ENCODE measurements at places on chromosomes 6 and 20.

- DNase-seq: peak; percentile 33
Observed at GRCh38 chr6:6221787-6222535, 98.5 kb downstream of the F13A1 start.

- no peak for DNase-seq
Observed at GRCh38 chr20:46954490-46955038, 59.9 kb downstream of the EYA2 start.

GRCh38 chr6:136186363-136186762 lies 63.7 kb downstream of the MTFR2 start:
- DNase-seq: no peak

DNA sequence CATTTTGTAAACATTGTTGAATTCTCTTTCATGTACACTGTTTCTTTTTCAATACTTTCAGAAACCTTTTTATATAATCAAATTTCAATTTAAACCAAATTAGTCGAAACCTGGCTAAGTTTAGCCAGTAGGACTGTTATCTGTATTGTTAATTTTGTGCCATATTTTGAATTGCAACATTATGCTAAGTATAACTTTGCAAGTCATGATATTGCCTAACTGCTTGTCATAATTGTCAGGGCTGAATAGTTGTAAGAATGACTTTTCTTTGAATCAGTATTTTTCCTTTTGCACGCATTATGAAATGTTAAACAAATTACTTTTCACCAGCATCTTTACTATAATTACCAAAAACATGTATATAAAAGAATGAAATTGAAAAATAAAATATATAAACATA lies 82.7 kb downstream of the SAMD3 start:
- DNase-seq: no peak

GRCh38 chr6:45073771-45074170 lies 254.4 kb upstream of the RUNX2 start:
- DNase-seq: no peak

All from HL-60 (cell line).